ENCODE measurements at places on chromosomes 16 and 17. TPM values are rescaled to one million over a fixed set of nuclear protein-coding genes. Genes with fewer than 3 reads are reported as not detected.

GRCh38 chr16:8694795-8695728, 20.6 kb downstream of the ABAT start:
- no peak for DNase-seq

GRCh38 chr16:58365623-58366022, 26.6 kb upstream of the GINS3 start:
- DNase-seq: no peak

GRCh38 chr16:56450275-56450985, 702 bp downstream of the NUDT21 start:
- DNase-seq: peak; percentile 30

Gene RNF43
- 1.0 TPM for total RNA-seq
